Stimulated activated CD4-positive, alpha-beta T cell treated with anti-CD3 and anti-CD28 coated beads, Interleukin-1b, Interleukin-23, amount 100 ng/mL, for 1 hour (primary cell): ENCODE measurements at places on chromosomes 5 and 9.

- DNase-seq: no peak
Measured at GRCh38 chr5:39100851-39101396, 26.7 kb upstream of the RICTOR start.

GRCh38 chr9:36328798-36329411 lies 70.7 kb upstream of the GNE start:
- DNase-seq: peak; percentile 5

DNA sequence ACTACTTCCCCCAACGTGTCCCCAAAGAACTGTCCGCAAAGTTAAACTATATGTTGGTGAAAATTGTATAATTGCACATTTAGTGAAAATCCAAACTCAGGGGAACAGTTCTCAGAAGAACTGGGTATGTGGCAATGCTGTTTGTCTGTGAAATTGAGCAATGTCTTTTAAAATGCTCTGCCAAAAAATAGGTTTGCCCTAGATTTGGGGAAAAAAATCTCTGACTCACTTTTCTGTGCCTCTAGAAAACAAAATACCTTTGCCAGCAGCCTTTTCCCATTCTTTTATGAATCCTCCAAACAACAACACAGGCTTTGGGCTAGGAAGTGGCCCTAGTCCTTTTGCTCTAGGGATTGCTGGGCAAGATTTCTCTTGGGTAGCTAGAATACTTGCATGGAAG lies 37.4 kb upstream of the ZNF608 start:
- DNase-seq: no peak

DNA sequence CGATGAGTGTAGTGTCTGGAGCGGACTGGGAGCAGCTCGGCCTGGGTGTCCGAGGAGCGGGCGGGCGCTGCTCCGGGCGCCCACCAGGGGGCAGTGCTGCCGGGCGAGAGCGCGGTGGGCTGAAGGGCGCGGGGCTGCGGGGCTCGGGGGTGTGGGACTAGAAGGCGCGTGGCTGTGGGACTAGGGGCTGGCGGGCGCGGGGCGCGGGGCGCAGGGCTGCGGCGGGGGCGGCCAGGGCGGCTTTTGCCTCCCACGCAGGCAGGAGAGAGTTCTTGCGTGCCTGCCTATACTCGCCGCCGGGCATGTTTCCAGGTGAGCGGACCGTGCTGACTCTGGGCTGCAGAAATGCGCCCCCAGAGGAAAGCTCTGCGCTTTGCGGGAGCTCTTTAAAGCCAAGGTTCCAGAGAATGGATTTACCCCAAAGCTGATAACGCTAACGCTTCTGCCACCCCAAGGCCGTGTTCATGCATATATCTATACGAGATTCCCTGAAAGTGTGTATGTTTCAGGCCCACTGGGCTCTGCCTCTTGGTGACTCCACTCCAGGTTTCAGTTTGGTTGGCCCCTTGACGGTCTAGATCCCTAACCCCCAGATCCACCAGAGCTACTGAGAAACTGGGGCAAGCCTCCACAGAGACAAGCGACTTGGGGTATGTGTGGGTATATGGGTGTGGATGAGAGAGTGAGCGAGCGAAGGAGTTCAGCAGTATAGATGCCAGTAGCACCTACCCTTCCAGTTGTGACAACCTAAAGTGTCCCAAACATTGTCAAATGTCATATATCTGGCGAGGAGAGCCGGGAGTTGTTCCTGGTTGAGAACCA lies 56.2 kb downstream of the ACER2 start:
- peak; percentile 44 for DNase-seq

- DNase-seq: no peak
Measured at GRCh38 chr9:123027517-123027916, 6.0 kb upstream of the GPR21 start.

- DNase-seq: peak; percentile 0
Measured at GRCh38 chr5:90473396-90474234, 956 bp downstream of the MBLAC2 start.

DNA sequence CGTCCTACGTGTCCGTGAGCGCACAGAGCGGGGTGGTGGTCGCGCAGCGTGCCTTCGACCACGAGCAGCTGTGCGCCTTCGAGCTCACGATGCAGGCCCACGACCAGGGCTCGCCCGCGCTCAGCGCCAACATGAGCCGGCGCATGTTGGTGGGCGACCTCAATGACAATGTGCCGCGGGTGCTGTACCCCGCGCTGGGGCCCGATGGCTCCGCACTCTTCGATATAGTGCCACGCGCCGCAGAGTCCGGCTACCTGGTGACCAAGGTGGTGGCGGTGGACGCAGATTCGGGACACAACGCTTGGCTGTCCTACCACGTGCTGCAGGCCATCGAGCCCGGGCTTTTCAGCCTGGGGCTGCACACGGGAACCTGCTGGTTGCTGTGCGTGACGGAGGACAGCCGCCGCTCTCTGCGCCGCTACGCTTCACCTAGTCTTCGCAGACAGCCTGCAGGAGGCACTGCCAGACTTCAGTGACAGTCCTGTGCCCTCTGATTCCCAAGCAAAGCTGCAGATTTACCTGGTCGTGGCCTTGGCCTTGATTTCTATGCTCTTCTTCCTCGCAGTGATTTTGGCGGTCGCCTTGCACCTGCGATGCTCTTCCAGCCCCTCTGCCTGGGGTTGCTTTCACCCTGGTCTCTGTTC lies 2.4 kb upstream of the PCDHGA12 start:
- DNase-seq: no peak

DNA sequence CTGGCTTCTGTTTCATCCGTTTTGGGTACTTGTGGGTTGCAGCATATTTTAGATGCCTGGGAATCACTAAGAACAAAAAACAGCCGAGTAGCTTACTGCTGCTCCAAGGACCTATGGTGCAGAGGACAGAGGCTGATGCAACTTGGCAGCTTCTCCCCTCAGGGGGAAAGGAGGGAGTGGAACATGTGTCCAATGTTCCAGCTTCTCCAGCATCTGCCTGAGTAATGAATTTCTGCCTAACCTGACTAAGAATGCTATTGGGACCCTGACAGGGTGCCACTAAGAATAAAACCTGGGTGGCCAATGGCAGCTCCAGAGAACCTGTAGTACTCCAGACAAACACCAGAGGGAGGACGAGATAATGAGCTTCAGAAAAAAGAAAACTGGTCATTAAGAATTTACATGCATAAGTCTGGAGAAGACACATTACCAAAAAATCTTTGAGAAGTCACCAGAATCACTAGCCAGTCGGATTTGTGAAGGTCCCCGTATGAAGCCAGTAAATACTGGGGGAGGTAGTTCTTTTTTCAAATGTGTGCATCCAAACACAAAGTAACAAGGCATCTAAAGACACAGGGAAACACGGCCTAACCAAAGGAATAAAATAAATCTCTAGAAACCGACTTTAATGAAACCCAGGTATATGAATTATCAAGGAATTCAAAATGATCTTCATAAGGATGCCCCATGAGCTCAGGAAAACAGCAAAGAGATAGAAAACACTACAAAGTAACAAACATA lies 293.5 kb downstream of the HINT1 start:
- no peak for DNase-seq

GRCh38 chr9:97615439-97616072 lies 17.6 kb downstream of the TSTD2 start:
- no peak for DNase-seq

DNA sequence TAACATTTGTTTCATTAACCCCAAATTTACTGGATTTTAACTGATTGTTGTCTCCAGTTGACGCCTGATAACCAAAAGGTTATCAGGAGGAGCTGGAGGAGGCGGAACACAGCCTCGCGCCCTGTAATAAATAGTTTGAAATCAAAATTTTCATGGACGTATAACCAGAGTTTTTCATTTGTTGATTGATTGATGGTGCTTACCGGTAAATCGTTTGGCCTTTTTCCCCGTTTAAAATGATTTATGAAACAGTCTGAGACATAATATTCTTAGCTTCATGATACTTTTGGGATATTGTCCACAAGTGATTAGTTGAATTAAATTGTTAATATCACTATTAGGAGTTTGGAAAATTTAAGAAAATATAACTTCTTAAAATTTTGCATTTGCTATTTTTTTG lies 1.7 kb downstream of the FOCAD start:
- DNase-seq: no peak

DNA sequence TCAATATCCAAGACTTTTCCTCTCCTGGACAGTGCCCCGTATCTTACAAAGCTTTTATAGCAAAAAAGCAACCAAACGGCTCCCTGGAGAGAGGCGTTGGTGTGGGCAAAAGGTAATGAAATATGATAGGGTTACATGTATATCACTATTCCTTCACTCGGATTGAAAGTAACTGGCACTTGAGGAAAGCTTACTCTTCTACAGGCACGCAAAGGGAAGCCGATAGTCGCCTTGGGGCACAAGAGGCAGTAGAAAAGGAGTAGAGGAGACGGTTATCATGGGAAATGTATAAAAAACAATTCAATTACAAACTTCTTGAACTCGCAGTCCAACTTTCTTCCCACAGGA lies 1.1 kb downstream of the DIAPH1 start:
- DNase-seq: no peak

DNA sequence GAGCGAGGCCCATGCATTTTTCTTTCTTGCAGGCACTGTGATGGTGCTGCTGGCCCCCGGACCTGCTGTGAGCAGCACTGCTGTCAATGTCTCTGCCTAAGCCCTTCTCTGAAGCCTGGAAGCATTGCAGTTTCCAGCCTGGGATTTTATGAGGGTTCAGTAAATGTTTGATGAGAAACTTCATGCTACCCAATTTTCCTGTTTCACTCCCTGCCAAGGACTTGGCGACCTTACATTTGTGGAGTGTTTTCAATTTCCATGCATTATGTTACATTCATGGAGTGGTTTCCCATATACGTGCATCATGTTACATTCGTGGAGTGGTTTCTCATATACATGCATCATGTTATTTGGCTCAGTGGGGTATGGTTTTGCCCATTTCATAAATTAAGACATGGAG lies 90.7 kb upstream of the PTCH1 start:
- no peak for DNase-seq

GRCh38 chr5:132498152-132498551 lies 7.6 kb upstream of the IRF1 start:
- DNase-seq: no peak

DNA sequence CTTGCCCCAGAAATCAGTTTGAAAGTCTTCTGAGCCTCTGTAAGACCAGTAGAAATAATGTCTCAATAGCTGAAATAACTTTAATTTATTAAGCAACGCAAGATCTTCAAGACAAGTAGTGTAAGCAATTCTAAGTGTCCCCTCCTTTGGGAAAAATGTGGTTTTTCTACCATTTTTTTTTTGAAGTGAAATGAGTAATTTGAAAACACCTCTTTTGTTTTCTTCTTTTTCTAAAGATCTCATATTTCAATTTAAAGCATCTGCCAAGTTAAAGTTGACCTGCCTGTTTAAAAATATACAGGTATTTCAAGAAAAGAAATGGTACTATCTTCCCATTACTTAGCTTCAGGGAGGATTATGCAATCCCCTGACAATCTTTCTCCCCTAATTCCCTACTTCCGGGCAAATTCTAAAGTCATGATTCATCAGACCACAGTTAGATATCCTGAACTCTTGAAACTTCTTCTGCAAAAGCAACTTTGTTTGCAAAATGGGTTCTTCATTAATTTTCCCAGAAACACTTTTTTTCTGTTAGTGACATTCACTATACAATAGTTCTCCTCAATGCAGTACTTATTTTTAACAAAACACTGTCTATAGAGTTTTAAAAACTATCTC lies 7.8 kb upstream of the ANXA1 start:
- no peak for DNase-seq

- no peak for DNase-seq
Measured at GRCh38 chr9:8534828-8535227, 735.2 kb upstream of the DMAC1 start.

DNA sequence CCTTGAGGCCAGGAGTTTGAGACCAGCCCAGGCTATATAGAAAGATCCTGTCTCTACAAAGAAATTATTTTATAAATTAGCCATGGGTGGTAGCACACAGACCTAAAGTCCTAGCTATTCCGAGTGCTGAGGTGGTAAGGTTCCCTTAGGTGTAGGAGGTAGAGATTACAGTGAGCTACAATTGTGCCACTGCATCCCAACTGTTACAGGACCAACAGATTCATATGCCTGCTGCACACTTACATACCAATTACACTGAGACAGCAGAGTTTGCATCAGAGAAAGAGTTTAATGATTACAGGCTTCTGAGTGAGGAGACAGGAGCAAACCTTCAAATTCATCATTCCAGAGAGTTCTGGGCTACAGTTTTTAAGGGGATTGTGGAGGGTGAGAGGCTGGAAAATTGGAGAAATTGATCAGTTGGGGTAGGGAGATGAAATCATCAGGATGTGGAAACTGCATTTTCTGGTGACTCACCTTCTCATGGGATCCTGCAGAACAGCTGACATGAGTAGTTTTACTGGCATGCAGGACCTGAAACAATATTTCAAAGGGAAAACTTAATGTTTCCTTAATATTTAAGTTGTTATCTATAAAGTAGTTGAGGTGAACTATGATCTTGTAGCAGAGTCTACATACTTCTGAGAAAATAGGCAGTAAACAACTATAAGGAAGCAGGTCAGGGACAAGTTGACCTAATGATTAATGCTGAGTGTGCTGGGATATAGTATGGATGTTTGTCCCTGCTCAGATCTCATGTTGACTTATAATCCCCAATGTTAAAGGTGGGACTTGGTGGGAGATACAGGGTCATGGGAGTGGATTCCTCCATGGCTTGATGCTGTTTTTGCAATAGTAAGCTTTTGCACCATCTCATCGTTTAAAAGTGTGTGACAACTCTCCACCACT lies 54.7 kb downstream of the ANXA2R start:
- no peak for DNase-seq

DNA sequence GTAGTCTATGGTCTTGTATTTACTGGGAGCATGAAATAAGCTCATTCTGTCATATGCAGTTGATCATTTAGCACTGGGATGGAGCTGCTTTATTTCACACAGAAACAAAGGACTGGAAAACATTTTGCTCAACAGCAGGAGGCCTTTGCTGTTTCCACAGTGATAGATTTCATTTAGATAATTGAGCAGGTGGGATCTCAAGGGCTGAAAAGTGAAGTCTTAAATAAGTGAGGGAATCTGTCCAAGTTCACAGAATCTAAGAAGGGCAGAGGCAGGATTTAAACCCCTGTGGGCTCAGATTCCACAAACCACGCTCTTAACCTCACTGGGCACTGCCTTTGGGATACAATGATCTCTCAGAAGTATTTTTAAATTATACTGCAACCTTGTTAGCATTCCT lies 47.8 kb downstream of the PRLR start:
- no peak for DNase-seq

DNA sequence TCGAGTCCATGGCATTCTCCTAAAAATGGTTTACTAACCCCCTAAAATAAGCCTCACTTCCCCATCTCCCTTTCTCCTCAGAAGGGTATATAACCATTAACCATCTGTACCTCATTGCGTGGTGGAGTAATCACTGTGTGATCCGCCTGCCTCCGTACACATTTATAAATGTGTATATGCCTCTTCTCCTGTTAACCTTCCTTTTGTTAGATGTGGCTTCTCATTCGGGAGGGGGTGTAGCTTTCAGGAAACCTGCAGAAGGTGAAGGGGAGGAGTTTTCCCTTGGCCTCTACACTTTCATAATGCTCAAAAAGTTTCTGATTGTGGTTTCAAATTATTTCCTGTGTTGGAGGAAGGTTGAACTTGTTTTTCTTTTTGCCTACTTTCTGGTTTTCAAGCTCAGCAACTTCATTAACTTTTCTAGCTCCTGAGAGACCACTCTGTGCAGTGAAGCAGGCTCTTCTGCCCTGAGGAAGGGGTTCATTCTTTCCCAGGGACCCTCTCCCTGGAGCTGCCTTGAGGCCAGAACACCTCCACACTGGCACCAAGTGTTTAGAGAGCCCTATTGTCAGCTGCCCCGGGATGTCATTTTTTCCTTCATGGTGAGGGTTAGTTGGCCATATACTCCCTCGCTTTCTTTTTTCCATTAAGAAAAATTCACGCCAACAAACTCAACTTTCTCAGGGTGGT lies 46.9 kb downstream of the RASGRF2 start:
- peak; percentile 36 for DNase-seq
